ENCODE measurements at places on chromosomes 11 and 22.

DNA sequence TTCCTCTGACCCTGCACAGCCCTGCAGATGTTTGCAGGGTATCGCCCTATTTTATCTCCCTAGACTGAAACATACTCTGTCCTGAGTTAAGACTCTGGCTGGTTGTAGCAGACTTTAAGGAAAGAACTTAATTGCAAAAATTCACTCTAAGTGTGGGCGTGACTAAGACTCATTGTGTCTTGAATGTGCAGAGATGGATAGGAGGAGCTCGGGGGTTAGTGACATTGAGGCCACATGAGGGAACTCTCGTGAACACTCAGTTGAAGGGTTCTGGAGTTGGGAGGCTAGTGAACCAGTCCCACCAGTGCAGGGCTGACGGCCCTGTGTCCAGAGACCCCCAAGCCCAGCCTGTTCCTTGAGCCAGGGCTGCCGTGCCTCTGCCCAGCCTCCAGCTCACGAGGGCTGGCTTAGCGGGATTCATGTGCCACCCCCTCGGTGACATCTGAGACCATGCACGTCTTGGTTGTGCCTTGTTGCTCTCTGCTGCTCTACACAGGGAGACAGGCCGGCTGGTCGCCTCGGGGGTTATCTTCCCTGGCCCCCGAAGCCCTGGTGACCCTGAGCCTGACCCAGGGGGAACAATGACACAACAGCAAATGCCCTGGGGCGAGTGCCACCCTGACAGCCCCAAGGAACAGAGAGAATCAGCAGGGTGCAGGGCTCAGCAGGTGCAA lies 11.4 kb upstream of the TBX1 start:
- DNase-seq: no peak

DNA sequence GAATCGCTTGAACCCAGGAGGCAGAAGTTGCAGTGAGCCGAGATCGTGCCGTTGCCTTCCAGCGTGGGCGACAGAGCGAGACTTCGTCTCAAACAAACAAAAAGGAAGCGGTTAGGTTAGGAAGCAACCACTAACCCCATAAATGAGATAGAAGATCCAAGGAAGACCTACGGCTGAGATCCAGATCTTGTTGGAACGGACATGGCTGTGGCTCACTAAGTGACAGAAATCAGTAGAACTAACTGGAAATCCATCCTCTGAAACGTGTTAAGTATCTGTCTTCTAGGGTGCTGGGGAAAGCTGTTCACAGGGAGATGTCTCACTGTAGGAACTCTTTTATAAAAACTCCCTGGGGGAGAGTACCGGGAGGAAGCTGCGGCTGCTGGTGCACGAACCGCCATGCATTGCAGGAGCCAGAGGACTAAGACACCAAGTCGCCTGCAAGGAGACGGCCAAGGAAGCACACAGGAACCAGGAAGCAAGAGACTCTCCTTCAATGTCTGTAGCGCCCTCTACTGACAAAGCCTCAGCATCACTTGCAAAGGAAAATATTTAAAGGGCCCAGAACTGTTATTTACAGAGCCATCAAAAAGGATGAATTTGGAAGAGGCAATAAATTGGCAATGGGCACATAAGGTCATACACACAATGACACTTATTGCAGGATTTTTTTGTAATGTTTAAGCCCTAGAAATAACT lies 16.9 kb upstream of the SPTY2D1 start:
- peak; percentile 18 for DNase-seq

DNA sequence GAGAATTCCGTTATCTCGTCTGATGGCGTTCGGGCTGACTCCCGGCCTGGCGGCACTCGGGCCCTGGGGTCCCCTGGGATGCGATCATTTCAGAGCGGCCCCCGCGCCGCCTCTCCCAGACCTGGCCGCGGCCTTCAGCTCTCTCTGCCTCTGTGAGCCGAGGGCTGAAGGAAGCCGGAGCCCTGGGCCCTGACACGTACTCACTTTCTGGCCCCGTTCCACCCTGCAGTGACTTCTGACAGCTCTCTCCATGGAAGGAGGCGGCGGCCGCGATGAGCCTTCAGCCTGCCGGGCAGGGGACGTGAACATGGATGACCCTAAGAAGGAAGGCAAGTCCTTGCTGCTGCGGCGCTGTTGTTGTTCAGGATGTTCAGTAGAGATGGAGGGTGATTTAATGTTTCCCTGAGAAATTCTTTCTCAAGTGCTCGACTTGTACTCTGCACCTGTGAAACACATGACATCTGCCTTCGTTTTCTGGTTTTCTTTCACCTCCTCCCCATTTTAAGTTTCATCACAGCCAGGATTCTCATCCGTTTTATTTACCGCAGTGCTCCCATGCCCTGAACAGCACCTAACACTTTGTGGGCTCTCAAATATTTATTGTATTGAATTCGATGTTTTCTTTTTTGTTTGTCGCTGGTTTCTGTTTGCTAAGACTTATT lies 612 bp downstream of the GTSE1 start:
- no peak for DNase-seq

GRCh38 chr22:26898946-26899605 lies 241.7 kb downstream of the MIAT start:
- DNase-seq: no peak

DNA sequence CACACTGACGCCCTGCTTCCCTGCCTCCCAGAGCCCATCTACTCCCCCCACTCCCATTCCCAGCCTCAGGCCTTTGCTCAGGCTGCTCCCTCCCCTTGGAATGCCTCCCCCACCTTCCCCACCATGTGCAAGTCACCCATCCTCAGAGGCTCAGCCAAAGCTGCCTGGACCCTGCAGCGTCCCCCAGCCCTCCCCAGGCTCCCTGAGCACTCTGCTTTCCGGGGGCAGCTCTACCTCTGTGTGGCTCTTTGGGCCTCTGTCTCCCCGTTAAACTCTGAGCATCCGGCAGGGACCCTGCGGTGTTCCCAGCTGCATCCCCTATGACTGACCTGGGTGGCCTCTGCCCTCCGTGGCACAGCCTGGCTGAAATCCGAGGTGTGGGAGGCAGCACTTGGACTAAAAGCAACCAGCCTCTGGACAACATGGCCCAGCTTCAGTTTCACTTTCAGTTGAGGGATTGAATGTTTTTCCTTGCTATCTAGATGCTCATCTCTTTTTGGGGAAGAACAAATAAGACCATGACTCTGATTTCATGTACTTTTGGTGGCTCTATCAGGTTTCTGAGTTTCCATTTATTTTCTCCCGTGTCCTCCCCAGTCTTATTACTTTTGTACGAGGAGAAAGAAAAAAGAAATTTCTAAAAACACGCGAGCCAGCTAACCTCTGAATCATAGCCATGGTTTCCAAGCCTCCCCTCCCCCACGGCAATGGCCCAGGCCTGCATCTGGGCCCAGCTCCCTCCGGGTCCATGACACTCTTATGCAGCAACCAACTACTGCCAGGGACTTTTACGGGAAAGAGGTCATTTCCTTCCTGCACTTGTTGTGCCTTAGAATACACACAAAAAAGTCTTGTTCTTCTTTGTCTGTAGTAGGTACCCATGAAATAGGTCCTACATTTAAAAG lies 3.8 kb downstream of the APOL3 start:
- DNase-seq: peak; percentile 79

GRCh38 chr22:20436307-20436767 lies 1.3 kb downstream of the SCARF2 start:
- DNase-seq: no peak

DNA sequence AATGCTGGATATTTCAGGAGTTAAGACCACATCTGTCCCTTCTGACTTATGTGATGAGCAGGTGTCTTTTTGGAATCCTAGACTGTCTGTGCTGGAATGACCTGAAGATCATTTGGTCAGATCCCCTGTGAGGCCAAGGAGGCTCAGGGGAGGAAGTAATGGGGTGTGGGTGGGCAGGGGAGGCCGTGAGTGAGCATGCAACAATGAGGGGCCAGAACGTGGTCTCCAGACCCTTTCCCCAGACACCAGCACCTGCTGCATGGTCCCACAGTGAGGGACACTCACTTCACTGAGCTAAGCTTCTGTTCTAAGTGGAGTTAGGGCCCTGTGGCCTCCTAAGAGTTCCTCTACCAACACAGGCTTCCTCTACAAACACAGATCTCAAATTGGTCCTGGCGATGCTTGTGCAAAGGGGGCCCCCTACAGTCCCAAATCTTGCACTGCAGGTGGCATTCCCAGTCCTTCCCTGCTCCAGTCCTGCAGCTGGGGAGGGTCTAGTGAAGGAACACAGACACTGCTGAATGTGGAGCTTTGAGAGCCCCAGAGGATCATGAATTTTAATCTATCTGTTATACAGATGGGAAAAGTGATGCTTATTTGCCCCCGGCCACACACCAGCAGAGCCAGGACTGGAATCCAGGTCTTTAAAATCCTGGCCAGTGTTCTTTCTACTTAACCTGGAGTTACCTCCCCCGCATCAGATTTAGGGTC lies 7.4 kb downstream of the USP2 start:
- DNase-seq: peak; percentile 38

DNA sequence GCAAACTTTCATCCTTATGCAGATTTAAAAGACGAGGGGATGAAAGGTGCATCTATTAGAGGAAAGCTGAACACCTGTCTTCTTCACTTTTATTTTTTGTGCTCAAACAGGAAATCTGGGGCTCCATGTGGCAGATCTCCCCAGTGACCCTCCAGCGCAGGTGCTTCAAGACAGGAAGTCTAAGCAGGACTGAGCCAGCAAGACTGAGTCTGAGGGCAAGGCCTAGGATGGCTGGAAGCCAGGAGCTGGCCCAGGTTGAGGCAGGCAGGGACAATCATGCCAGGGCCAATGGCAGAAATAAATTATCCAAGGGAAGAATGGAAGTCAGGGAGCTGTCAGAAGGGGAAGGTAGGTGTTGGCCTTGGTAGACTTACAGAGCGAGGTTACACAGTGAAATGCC lies 101.1 kb upstream of the SPON1 start:
- no peak for DNase-seq

GRCh38 chr22:50342651-50343540 lies at the start of gene PPP6R2:
PPP6R2 (plus strand) TSS chr22:50343327; CDS start chr22:50393909, 50,582 bp downstream.
- DNase-seq: peak; percentile 91

GRCh38 chr22:37310815-37311595 lies 28.7 kb downstream of the CYTH4 start:
- DNase-seq: no peak

- DNase-seq: no peak
Observed at GRCh38 chr11:128619540-128620308, 32.4 kb upstream of the ETS1 start.

- no peak for DNase-seq
Observed at GRCh38 chr11:75910426-75911145, 95.6 kb downstream of the UVRAG start.

DNA sequence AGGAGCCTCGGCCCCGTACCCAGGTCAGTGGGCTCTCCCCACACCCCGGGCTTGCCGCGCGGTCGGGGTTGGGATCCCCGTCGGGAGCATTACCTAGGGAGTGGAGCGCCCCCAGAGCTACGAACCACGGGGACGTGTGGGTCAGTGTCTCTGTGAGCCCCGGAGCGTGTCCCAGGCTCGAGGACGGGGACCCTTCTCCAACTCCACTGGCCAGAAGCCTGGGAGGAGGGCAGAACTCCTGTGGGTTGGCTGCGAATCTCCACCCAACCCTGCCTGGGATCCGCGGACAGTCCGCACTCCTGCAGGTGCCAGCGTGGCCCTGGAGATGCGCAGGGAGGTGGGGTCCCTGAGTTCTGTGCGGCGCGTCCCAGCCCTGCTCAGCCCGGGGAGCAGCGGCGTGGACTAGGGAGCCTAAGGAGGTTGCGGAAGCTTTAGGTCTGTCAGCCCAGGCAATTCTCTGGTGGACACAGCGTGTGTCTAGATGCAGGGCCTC lies 346 bp downstream of the PPFIBP2 start:
- no peak for DNase-seq

GRCh38 chr22:43101306-43101705 lies 9.2 kb upstream of the BIK start:
- DNase-seq: no peak

DNA sequence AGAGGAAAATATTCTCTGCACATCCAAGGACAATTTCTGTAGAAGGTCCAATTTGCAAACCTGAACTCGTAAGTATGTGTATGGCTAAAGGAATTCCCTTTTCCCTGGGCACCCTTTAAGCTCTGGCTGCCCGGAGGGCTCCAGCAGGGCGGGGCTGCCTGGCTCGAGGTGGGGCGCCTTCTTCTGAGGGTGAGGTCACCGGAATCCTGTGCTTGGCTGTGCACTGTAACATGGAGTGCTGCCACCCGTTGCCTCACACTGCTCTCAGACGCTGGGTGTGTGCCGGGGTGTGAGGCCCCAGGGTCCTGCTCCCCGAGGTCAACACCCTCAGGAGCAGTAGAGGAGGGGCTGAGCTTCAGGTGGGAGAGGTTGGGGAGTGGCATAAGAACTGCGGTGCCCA lies 61.5 kb downstream of the SYN3 start:
- DNase-seq: no peak

GRCh38 chr11:128735935-128736605 lies 42.2 kb downstream of the FLI1 start:
- DNase-seq: no peak

GRCh38 chr11:134181707-134182106 lies 42.1 kb downstream of the NCAPD3 start:
- no peak for DNase-seq

GRCh38 chr22:27934069-27934468 lies 15.0 kb upstream of the PITPNB start:
- DNase-seq: no peak

DNA sequence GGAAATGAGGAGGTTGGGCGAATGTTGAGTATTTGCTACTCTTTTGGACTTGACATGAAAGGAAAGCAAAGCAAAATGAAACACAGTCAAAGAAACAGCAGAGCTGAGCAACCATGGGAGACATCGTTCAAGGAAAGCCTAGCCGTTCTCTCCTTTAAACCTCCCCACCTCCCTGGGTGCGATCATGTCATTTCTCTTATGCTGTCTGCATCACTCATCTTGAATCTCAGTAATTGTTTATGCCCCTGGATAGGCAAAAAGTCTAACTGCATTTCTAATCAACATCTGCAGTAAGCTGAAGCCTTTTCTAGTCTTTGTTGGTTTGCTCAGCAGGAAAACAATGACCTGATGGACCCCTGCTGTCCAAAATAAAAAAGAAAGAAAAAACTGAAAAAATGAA lies 107.0 kb downstream of the MSANTD4 start:
- DNase-seq: no peak

- no peak for DNase-seq
Observed at GRCh38 chr22:35887296-35887875, 141.2 kb downstream of the RBFOX2 start.

- no peak for DNase-seq
Observed at GRCh38 chr11:125934473-125934872, 11.4 kb upstream of the VSIG10L2 start.

GRCh38 chr11:27847496-27847895 lies 147.2 kb upstream of the BDNF start:
- DNase-seq: no peak
